ENCODE measurements at places on chromosomes 1 and 21.

- no peak for DNase-seq
Measured at GRCh38 chr1:214935258-214935657, 147.3 kb upstream of the KCNK2 start.

DNA sequence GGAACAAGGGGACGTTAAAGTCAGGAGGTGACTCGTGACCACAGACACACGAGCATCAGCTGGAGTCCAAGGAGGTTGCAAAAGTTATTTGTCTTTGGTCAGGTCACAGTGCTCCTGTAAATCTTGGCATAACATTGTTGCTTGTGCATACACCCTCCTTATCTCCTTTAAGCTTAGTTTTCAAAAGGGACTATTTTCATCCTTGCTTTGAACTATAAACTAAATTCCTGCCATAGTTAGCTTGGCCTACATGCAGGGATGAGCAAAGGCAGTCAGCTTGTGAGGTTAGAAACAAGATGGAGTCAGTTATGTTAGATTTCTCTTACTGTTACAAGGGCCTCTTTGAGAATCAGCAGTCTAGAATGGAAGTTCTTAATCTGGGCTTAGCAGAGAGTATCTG lies 28.0 kb upstream of the FASLG start:
- DNase-seq, result no peak

DNA sequence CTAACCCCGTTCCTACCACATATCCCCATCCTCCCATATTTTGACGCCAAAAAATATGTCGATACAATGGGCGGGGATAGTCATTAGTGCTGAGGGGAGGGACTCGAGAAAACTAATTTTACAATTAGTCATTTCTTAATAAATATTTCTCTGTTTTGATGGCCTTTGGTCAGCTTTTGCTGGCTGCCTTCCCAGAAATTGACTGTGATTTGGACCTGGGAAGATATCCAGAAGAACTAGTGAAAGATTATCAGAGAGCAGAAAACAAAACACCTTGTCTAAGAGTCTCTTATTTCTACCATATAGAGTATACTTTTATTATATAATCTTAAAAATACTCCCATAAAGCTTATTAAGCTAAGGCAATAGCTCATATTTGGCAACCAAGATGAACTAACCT lies 247.6 kb downstream of the MRPL39 start:
- DNase-seq, result no peak

DNA sequence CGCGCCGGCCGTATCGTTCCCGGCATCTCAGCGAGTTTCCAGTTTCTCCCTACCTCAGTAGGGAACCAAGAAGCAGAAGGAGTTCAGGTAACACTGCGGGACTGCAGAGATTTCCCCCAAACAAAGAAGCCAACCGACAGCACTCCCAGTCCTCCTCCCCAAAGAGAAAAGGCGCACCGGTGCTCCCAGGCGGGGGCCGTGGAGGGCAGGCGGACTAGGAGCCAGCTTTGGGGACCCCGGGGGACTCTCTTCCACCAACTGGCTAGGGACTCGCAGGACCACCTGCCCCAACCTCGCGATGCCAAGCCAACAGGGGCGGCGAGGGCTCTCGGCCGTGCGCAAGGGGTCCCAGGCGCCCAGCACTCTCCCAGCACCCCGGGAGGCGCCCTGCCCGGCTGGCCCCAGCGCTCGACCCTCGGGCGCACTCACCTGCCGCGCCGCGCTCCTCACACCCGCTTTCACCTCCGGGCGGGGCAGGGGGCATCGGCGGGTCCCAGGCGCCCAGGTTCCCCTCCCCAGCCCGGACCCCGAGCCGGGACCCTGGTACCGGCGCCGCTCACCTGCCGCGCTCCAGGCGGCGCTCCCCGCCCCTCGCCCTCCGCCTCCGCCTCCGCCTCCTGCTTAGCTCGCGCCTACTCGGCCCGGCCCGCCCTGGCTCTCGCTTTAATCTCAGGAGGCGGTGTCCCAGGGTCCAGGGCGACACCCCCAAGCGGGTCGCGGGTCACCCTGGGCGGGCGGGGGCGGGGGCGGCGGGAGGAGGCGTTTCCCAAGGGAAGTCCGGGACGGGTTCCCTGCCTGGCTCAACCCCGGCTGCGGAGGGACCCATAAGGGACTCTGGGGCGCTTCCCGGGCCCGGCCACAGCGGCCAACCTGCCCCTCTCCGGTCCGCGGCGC lies at the start of gene TMPRSS2:
TSS of gene TMPRSS2 (minus strand) at position 638 of the 894 bp plus-strand sequence. CDS start 10,025 bp downstream, outside the sequence.
- DNase-seq, result no peak

DNA sequence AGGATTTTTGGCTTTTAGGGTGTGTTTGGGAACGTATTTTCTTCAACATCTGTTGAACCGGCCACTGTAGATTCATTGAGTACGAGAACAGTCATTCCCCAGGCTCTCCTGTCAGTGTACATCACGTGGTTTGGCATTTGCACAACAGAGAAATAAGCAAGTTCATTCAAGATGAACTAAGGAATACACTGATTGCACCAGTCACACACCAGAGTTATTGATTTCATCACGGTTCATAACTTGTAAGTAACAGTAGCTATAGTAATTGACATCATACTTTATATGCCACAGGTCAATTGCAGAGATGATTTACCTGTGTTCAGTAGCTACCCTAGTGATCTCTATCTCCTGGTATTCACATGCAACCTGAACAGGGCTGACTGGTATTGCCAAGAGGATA lies 90.7 kb upstream of the ETS2 start:
- no peak for DNase-seq

DNA sequence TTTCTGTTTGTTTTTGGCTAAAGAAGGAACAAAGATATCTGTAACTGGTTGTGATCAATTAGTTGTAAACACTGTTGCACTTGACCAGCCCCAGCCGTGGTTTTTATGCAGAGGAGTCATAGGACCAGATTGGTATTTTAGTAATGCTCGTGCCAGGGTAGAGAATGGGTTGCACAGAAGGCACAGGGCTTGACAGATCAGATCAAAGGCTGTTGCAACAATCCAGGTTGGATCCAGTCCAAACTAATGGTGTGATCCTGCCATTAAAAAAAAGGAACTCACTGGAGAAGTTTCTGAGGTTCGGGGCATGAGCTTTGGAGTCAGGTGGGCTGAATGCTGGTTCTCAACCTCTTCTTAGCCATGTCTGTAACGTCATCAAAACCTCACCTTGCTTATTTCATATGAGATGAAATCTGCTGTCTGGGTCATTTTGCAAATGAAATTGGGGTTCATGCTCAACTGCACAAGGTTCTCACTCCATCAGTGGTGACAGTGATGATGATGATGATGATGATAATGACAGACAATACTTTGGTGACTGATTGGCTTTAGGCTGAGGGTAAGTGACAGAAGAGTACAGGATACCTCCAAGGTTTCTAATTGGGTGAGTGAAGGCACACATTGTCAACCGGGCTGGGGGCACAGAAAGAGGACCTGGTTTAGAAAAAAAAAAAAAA lies 43.1 kb downstream of the ZNF281 start:
- DNase-seq, result no peak

- DNase-seq, result no peak
Measured at GRCh38 chr21:38341546-38342012, 84.8 kb downstream of the KCNJ15 start.

DNA sequence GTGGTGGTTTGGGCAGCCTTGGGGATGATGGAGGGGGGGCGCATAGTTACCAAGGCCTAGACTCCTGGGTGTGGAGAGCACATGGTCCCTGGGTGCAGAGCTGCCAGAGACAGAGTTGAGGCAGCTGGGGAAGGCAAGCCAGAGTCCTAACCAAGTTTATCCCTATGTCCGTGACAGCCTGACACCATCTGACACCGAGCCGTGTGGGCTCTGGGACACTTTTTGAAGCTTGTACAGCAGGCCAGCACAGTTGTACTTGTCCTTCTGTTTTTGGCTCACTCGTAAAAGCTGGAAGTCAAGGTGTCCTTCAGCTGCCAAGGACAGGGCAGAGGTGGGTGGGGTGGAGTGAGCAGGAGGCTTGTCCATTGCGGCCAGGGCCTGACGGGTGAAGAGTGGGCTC lies 28.5 kb downstream of the SLC26A9 start:
- no peak for DNase-seq

- DNase-seq, result no peak
Measured at GRCh38 chr1:33501309-33501708, 28.9 kb downstream of the ZSCAN20 start.

GRCh38 chr1:104853276-104853675 lies 1103.6 kb downstream of the AMY1C start:
- no peak for DNase-seq

- no peak for DNase-seq
Measured at GRCh38 chr1:58996341-58997059, 212.7 kb upstream of the JUN start.

- DNase-seq, result no peak
Measured at GRCh38 chr1:180057883-180058396, 96.7 kb upstream of the QSOX1 start.

Measured in HuH-7.5 (cell line).